ENCODE measurements at places on chromosomes 2 and 18.

- no peak for DNase-seq
Measured at GRCh38 chr2:129490641-129491040, 488.8 kb upstream of the RAB6C start.

DNA sequence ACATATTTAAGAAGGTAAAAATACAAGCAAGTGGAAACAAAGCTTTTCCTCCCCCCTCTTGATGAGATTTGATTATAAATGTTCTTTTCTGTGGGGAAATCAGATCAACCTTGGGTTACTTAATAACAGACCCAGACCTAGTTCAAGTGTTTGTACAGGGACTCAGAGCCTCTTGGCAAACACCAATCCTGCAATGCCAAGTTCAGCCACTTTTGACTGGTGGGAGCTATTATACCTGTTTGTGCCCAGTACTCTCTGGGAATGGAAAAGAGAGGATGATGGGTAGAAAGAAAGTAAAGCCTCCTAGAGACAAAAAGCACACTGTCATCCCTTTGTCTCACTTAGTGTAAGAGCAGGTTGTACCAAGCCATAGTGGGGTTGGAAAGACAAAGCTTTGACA lies 63.8 kb upstream of the EPHA4 start:
- DNase-seq, result no peak

GRCh38 chr2:219054956-219055903 lies 5.5 kb downstream of the IHH start:
- DNase-seq, result no peak

- DNase-seq, result no peak
Measured at GRCh38 chr2:121171625-121172119, 113.3 kb downstream of the TFCP2L1 start.

Data from NCI-H446 treated with DMSO at 0.1 percent for 48 hours (cell line).